ENCODE measurements at places on chromosomes 2 and 18.

DNA sequence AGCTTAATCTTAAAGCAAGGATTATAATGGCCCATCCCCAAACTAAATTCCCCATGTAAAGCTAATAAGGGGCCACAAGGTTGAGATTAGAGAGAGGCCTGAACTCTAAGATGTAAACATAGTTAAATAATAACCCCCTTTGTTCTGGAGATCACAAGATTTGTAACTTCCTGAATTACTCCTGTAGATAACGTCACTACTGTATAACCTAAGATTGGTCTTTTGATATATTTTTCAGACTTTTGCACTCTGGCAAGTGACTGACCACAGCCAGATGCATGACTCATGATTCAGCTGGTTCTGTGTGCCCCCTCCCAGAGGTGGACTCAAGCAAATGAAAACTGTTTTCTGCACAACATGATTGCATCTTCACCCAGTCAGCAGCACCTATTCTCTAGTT, 686.0 kb upstream of the DDX18 start:
- DNase-seq: no peak

DNA sequence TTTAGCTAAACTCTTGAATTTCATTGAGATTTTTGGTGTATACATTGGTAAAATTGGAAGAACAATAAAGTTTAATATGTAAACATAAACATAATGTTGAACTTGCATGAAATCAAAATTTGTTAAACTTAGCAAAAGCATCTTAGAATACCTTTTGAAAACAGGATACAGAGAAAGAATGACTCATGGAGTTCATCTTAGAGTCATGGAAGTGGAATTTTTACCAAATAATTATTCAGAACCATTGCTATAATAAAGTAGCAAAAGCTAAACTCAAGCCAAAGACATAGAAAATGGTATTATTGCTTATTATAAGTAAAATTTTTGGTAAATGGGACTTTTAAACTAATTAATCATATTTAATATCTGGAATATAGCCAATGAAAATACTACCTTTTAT, 841.6 kb upstream of the SLC39A10 start:
- DNase-seq: no peak

DNA sequence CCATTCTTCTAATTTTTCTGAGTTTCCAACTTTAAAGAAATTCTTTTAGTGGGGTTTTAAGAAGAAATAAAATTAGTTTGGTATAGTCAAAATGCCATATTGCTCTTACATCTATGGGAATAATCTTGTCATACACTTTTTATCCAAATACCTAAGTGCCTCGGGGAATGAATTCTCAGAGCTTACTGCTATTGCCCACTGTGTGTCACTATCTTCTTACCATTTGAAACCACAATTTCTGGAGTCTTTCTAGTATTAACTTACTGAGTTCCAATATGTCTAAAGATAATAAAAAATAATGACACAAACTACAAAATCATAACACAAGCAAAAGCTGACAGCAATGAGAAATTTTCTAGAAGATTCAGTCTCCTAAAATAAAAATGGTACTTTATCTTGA, 23.7 kb upstream of the DNAH6 start:
- no peak for DNase-seq

DNA sequence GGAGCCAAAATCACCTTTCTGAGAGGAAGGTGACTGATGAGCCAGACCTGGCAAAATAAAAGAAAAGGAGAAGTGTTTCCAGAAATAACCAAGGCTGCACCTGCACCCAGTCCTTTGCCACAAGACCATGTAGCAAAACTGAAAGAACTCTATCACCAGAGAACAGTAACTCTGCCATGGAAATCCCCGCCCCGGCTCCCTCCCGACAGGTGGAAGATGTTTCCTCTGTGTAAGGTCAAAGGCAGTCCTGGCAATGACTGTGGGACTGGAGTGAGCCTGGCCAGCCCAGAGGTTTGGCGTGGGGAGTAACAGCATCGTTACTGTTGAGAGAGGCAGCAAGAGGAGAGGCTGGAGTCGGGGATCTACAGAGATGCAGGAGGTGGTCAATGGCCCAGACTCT, 42.3 kb downstream of the SPRED2 start:
- no peak for DNase-seq

- DNase-seq: no peak
Observed at GRCh38 chr2:21891191-21891590, 767.4 kb downstream of the TDRD15 start.

DNA sequence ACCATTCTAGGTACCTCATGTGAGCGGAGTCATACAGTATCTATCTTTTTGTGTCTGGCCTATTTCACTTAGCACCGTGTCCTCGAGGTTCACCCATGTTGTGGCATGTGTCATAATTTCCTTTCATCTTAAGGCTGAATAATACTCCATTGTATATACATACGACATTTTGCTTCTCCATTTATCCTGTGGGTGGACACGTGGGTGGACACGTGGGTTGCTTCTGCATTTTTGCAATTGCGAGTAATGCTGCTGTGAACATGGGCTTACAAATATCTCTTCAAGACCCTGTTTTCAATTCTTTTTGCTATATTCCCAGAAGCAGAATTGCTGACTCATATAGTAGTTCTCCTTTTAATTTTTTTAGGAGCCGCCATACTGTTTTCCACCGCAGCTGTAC, 243.6 kb upstream of the EPAS1 start:
- no peak for DNase-seq

Data from stimulated activated CD8-positive, alpha-beta memory T cell treated with anti-CD3 and anti-CD28 coated beads, Interleukin-15, amount 100 ng/mL, for 24 hours (primary cell).